Fibroblast of skin of right quadriceps (primary cell): ENCODE measurements at places on chromosomes 1 and 21.

DNA sequence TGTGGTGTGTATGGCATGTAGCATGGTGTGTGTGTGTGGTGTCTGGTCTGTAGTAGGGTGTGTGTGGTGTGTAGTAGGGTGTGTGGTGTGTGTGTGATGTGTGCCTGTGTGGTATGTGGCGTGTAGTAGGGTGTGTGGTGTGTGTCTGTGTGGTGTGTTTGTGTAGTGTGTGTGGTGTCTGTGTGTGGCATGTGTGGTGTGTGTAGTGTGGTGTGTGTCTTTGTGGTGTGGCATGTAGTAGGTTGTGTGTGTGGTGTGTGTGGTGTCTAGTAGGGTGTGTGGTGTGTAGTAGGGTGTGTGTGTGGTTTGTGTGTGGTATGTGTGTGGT lies 85.5 kb downstream of the SYT2 start:
- DNase-seq = no peak

- no peak for DNase-seq
Observed at GRCh38 chr21:45137612-45137937, 63.2 kb downstream of the ADARB1 start.

- DNase-seq = no peak
Observed at GRCh38 chr1:28328228-28328648, 602 bp upstream of the MED18 start.

- no peak for DNase-seq
Observed at GRCh38 chr1:211548321-211549091, 30.5 kb downstream of the SLC30A1 start.

- peak; percentile 7 for DNase-seq
Observed at GRCh38 chr1:113905435-113905861, 322 bp downstream of the DCLRE1B start.

DNA sequence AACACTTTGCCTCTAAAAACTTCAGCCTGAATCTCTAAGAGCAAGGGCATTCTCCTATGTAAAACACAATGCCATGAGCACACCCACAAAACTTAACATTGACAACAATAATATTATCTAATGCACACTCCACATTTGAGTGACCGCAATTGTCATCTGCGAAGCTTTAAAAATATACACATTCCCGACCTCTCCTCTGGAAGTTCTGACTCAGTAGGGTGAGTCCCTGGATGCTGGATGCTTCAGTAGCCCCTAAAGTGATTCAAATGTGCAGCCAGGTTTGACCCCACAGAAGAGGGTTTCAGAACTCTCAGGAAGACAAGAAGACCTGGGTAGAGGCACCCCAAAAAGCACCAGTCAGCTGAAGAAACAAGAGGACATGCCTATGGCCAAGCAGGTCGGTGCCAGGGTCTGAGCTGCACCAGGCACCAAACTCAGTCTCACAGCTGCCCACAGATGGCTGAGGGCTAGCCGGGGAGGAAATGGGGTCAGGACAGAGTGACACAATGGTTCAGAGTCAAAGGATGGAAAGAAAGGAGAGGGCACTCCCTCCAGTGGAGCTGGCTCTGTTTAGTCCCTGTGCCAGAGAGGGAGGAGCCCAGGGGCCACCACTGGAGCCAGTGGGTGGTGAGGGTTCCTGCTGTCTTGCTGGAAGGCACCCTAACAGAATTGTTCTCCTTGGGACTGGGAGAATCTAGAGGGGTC lies 17.4 kb downstream of the PIK3C2B start:
- DNase-seq = no peak

- DNase-seq = no peak
Observed at GRCh38 chr21:21111309-21111920, 113.2 kb downstream of the NCAM2 start.

DNA sequence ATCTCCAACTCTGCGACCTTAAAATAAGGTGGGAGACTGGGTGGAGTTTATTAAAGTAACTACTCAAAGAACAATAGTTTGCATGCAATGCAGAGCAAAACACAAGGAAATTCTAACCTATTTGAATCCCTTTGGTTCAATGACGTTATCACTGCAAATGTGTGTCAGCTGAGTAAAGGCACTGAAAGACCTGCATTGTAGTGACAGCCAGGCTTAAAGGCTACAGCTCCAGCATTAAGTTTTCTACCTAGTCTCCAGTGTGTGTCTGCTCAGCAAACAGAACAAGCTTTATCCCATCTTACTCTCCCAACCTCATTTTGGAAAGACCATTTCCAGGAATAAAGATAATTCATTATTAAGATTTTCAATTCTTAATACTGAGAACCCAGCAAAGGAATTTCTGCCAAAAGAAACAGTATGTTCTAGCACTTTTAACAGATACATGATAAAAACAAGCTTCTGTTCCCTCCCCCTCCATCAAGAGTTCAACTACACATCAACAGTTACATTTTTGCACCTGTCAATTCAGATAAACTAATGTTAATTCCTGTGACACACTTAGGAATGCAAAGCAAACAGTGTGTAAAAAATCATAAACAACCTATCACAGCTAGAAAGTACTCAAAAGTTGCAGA lies 14.2 kb downstream of the PTP4A2 start:
- no peak for DNase-seq

DNA sequence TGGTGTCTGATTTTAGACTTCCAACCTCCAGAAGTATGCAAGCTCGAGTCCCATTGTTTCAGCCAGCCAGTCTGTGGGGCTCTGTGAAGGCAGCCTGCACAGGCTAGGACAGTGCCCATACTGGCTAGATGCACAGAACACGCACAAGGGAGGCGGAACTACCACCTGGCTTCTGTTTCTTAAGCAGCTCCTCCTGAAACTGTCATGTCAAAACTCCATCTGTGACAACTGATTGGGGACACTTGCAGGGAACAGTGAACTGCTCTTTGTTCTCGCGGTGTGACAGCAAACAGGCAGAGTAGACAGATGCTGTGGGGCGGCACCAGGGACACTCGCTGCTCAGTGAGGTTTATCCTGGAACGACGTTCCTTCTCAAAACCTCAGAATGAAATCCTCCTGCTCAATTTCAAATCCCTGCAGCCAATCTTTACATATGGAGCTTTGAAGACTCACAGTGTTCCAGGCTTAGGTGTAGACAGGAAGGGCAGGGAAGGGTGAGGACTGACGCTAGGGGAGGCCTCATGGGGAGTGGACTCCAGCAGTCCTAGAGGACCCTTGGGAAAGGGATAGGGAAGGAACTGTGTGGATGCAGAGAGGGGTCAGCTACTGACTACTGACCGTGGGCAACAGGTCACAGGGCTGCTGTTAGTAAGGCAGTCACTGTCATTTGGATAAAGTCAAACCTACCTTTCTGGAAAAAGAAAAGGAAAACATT lies 73.8 kb downstream of the ERG start:
- DNase-seq = no peak

DNA sequence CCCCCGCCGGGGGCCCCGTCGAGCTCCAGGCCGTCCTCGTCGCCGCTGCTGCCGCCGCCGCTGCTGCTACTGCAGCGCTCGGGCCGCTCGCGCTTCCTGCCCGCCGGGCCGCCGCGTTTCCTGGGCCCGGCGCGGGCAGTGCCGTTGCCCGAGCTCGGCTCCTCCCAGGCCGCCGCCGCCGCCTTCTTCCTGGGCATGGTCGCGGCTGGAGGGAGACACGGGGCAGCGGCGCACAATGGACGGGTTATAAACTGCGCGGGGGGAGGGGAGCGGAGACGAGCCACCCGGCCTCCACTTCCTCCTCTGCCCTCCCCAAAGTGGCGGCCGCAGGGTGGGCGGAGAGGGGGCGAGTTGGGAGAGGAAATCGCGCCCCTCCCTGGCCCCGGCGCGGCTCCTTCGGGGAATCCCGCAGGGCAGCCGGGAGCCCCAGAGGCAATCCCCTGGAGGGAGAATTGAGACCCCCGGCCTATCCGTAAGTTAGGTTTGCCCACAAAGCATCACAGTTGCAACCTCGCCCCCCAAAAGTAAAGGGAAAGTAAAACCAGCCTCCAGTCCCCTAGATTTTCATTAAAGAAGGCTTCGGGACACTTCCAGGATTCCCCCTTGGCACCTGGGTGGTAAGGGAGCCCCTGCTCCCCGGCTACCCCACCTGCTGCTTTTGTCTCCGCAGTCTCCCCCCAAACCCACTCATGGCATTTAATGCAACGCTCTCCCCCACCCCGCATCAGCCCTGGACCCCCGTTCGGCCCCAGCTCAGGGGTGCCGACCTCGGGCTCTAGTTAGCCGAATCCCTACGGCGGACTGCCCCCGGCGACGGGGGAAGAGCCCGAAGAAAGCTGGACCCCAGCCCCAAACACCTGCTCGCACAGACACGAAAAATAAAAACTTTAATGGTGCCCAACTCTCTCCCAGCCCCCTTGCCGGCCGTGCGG lies 893 bp downstream of the RCC2 start:
- peak; percentile 63 for DNase-seq

GRCh38 chr1:205528446-205528886 lies 24.0 kb downstream of the CDK18 start:
- DNase-seq = no peak

DNA sequence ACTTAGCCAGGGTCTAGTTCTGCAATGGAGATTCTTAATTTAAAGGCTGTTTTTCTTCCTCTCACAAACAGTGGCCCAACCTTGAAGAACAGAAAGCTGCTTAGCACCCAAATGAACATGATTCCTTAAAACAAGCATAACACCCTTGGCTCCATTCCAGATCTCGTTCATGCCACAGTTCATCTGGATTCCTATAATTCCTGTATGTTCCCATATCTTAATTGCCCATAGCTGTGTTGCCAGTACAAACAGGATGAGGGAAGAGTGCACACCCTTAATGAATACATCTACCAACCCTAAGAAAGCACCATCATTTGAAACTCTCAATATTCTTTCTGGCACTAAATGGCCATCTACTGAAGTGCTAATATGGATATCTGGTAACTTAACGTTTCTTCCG lies 45.5 kb downstream of the TGFB2 start:
- peak; percentile 49 for DNase-seq

DNA sequence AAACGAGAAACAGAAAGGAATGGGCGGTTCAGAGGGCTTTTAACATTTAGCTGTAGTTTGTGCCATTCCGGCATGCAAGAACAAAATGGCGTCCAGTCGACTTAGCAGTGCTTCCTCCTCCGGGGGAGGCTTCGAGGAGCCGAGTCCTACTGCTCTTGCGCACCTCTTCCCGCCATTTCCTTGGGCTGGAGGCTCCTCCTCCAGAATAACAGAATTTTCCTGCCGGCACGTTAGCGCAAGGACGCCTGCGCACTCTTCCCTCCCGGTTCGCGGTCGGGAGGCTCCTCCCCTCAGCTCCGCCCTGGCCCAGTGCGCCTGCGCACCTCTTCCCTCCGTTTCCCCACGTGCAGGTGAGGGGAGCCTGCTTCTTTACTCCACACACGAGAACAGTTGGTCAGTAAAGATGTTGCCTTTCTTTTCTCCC lies 1.0 kb downstream of the DMRTB1 start:
- DNase-seq = no peak

GRCh38 chr1:36085126-36085525 lies 1.2 kb downstream of the TEKT2 start:
- no peak for DNase-seq

GRCh38 chr1:19938472-19938871 lies 15.1 kb upstream of the PLA2G2E start:
- no peak for DNase-seq

DNA sequence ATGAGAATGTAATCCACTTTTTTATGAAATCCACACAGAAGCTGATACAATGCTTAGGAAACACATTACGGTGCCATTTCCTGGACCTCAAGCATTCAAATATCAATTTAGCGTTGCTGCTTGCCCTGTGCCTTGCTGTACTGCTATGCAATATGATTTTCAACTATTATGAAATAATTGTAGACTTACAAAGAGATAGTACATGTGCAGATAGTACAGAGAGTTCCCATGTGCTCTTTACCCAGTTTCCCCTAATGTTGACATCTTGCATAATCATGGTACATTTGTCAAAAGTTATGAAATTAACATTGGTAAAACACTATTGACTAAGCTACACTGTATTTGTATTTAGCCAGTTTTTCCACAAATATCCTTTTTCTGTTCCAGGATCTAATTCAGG lies 37.7 kb upstream of the PTBP2 start:
- no peak for DNase-seq

DNA sequence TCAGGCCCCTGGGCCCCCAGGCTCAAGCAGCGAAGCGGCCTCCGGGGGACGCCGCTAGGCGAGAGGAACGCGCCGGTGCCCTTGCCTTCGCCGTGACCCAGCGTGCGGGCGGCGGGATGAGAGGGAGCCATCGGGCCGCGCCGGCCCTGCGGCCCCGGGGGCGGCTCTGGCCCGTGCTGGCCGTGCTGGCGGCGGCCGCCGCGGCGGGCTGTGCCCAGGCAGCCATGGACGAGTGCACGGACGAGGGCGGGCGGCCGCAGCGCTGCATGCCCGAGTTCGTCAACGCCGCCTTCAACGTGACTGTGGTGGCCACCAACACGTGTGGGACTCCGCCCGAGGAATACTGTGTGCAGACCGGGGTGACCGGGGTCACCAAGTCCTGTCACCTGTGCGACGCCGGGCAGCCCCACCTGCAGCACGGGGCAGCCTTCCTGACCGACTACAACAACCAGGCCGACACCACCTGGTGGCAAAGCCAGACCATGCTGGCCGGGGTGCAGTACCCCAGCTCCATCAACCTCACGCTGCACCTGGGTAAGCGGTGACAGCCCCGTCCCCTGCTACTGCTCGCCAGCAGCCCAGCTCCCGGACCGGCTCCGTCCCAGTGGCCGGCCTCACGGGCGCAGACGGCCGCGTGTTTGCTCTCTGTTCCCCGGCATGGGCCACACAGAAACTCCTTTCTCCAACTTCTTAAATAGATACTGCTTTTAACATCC lies 539 bp downstream of the LAMC1 start:
- peak; percentile 47 for DNase-seq

DNA sequence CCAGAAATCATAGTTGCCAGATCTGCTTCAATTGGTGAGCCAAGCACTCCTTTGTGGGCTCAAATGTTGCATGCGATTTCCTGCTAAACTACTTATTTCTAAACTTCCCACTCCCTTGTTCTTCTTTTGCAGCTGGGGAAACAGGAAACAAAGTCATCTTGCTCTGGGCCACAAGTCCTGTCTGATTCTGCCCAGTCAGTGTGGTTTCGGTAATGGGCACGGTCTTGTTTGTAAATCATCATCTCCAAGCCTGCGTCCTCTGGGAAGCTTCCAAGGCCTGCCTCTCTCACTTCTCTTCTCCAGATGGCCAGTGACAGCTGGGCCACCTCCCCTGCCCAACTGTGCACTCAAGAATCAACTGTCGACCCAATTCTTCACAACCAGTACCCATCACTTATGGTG lies 4.4 kb downstream of the S100A8 start:
- DNase-seq = no peak

DNA sequence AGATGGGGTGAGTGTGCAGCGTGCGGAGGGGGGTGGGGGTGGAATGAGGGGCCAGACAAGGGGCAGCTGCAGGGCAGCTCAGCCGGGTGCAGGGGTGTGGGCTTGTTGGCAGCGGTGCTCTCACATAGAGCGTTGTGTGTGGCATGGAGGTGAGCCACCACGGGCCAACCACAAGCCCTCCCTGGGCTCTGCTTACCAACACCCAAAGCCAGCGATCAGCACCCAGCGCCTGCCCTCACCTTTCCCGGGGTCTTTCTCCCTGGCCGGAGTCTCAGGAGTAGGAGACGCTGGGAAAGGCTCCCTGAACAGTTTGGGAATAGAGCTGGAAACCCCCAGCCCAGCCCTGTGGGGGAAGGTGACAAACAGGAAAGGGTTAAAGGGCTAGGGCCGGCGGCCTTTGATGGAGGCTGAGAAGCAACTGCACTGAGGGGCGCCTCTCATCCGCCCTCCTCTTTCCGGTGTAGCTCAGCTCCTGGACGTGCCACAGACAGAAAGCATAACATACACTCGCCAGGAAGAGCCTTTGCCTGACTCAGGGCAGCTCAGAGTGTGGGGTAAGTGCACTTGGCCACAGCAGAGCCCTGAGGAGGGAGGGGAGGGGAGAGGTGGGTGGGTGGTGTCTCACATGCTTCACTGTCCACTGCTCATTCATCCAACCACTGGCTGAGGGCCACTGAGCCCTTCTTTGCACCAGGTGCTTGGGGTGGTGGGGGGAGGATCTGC lies 577 bp downstream of the IKBKE start:
- peak; percentile 64 for DNase-seq

GRCh38 chr1:220527279-220527907 lies 543 bp upstream of the MARK1 start:
- DNase-seq = no peak
